ENCODE measurements at places on chromosomes 6 and 20.

DNA sequence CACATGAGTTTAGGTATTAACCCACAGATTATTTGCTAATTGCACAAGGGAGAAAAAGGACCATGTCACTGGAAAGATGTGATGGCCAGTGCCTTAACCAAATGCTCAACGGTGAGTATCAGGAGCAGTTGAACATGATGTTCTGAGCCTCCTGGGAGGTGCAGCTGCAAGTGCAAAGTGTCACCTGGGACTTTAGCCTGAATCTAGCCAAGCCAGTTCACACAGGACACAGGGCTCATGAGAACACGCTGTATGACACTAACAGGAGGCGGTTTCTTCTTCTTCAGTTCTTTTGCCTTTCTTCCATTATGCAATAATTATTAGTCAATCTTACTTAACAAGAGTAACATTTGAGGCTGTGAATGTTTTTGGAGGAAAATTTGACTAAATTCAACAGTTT lies 225.3 kb downstream of the THBS2 start:
- H3K4me3 ChIP-seq = no peak overlapping the region
- no peak overlapping the region for H3K27ac ChIP-seq
- H3K36me3 ChIP-seq = no peaks in the 10 kb centered on the region
- H3K4me1 ChIP-seq = no peaks in the 10 kb centered on the region

DNA sequence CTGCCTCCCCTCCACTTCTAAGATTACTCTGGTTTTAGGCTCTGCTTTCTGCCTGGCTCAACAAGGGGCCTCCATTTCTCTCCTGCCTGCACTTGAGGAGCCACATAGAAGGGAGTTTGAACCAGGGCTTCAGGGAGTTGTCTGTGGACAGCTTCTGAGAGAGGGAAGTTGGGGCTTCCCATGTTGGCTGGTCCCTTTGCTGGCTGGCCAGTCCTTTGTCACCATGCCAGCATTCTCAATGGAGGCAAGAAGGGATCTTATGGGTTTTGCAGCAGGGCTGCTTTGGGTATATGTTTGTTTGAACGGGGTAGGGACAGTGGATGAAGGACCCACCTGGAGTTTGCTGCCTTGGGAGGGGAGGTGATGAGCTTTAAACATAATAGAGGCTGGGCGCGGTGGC lies 124.9 kb downstream of the CARMIL1 start:
- H3K4me1 ChIP-seq = peaks cover 16% of the 10 kb centered on the region
- no peaks in the 10 kb centered on the region for H3K27me3 ChIP-seq
- peak overlapping the region; percentile 61 for H3K27ac ChIP-seq
- H3K4me3 ChIP-seq = no peak overlapping the region
- no peak for DNase-seq

DNA sequence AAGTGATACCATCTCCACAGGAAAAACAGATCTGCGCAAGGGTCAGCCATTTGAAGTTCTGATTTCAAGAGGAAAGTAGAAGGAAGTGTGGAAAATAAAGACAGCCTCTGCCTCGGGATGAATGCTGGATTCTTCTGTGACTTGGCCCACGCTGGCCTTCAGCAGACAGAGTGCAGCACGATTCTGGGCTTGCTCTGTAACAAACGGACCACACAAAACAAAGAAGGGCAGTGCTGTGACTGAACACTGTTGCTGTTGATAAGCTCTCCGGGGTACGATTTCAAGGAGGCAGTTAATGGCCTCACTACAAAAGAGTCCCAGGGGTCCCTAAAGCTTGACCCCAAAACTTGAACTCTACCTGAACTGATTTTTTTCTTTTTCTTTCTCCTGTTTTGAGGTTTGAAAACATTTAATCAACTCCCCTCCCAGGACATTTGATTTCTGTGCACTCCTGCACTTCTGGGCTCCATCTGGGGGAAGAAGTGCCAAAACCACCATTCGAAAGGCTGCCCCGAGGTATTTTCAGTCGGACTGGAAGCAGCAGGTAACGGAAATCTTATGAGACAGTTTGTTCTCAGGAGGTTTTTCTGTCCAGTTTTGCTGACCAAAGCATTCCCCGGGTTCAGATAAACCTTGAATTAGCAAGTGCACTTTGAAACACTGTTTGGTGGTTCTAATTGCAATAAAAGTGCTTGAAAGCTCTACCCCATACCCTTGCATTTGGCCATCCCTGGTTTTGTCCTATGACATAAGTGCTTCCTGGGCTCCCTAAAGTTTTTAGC lies 189.6 kb downstream of the MYLK4 start:
- no peaks in the 10 kb centered on the region for H3K36me3 ChIP-seq
- no peak for DNase-seq
- H3K27ac ChIP-seq = no peak overlapping the region
- no peaks in the 10 kb centered on the region for H3K4me1 ChIP-seq
- H3K27me3 ChIP-seq = no peaks in the 10 kb centered on the region
- H3K4me3 ChIP-seq = no peak overlapping the region

DNA sequence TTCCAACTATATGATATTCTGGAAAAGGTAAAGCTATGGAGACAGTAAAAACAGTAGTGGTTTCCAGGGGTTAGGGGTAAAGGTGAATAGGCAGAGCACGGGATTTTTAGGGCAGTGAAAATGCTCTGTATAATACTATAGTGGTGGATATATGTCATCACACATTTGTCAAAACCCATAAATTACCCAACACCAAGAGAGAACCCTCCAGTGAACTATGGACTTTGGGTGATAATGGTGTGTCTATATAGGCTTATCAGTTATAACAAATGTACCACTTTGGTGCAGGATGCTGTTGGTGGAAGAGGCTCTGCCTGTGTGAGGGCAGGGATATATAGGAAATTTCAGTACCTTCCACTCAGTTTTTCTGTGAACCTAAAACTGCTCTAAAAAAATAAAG lies 149.9 kb downstream of the GPX5 start:
- no peak overlapping the region for H3K27ac ChIP-seq
- peaks cover 10% of the 10 kb centered on the region for H3K27me3 ChIP-seq
- H3K36me3 ChIP-seq = no peaks in the 10 kb centered on the region
- H3K4me3 ChIP-seq = no peak overlapping the region

DNA sequence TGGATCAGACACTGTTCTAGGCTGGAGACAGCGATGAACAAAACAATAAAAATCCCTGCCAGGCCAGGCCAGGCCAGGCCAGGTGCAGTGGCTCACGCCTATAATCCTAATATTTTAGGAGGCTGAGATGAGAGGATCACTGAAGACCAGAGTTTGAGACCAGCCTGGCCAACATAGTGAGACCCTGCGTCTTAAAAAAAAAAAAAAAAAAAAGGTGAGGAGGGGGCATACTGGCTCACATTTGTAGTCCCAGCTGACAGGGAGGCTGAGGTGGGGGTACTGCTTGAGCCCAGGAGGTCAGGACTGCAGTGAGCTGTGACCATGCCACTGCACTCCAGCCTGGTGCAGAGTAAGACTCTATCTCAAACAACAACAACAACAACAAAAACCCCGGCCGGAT lies 4.5 kb downstream of the MUCL3 start:
- no peak for DNase-seq
- no peaks in the 10 kb centered on the region for H3K27me3 ChIP-seq
- H3K4me3 ChIP-seq = no peak overlapping the region
- H3K36me3 ChIP-seq = no peaks in the 10 kb centered on the region
- H3K27ac ChIP-seq = no peak overlapping the region

- DNase-seq = no peak
- H3K4me3 ChIP-seq = no peak overlapping the region
- no peaks in the 10 kb centered on the region for H3K27me3 ChIP-seq
- H3K27ac ChIP-seq = no peak overlapping the region
- H3K4me1 ChIP-seq = no peaks in the 10 kb centered on the region
Measured at GRCh38 chr6:53979468-53980067, 131.7 kb upstream of the MLIP start.

DNA sequence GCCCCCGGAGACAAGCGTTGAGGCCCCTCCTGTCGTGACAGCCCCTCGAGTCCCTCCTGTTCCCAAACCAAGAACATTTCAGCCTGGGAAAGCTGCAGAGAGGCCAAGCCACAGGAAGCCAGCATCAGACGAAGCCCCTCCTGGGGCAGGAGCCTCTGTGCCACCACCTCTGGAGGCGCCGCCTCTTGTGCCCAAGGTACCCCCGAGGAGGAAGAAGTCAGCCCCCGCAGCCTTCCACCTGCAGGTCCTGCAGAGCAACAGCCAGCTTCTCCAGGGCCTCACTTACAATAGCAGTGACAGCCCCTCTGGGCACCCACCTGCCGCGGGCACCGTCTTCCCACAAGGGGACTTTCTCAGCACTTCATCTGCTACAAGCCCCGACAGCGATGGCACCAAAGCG lies 72.4 kb downstream of the SERAC1 start:
- no peaks in the 10 kb centered on the region for H3K27me3 ChIP-seq
- H3K36me3 ChIP-seq = no peaks in the 10 kb centered on the region
- H3K4me3 ChIP-seq = no peak overlapping the region
- no peak for DNase-seq
- H3K4me1 ChIP-seq = no peaks in the 10 kb centered on the region
- H3K27ac ChIP-seq = no peak overlapping the region

- H3K4me1 ChIP-seq = peaks cover 4% of the 10 kb centered on the region
- H3K4me3 ChIP-seq = no peak overlapping the region
- no peaks in the 10 kb centered on the region for H3K27me3 ChIP-seq
- no peak for DNase-seq
- H3K27ac ChIP-seq = no peak overlapping the region
Measured at GRCh38 chr6:106739387-106739786, 110.0 kb downstream of the QRSL1 start.

GRCh38 chr6:139883776-139884175 lies 509.3 kb upstream of the CITED2 start:
- no peaks in the 10 kb centered on the region for H3K27me3 ChIP-seq
- H3K36me3 ChIP-seq = no peaks in the 10 kb centered on the region
- no peak overlapping the region for H3K27ac ChIP-seq
- no peak for DNase-seq
- H3K4me1 ChIP-seq = peaks cover 19% of the 10 kb centered on the region

DNA sequence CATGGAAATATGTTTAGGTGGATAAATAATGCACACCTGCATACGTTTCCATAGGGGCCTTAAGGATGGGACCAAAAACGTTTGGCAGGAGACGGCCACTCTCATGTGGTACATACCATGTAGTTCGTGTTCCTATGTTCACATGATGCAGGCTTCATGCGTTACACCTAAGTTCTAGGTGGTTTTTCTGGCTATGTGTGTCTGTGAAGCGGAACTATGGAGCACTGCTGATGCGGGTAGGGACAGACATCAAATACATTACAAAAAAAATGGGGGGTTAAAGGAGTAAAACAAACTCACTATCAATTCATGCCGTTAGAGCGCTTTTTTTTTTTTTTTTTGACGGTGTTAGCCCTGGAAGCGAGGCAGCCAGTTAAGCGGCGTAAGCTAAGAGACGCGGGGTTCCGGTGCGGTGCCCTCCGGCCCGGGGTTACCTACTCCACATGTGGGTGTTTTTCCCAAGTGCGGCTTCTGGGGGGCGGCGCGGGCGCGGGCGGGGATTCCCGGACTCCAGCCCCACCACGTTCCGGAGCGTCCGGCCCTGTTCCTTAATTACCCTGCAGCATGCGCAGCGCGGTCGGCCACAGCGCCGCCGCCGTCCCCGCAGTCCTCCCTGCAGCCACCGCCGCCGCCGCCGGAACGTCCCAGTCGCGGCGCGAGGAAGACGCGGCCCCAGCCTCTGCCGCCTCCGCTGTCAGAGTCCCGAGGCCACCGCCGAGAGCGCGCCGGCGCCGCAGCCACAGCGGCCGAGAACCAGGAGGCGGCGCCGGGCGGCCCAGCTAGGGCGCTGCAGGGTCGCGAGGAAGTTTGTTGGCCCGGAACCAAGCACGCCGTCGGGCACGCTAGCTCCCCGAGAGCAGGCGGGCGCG lies 648 bp downstream of the COL19A1 start:
- no peaks in the 10 kb centered on the region for H3K27me3 ChIP-seq
- peak overlapping the region; percentile 5 for H3K27ac ChIP-seq
- H3K36me3 ChIP-seq = no peaks in the 10 kb centered on the region
- DNase-seq = peak; percentile 61
- no peaks in the 10 kb centered on the region for H3K4me1 ChIP-seq

DNA sequence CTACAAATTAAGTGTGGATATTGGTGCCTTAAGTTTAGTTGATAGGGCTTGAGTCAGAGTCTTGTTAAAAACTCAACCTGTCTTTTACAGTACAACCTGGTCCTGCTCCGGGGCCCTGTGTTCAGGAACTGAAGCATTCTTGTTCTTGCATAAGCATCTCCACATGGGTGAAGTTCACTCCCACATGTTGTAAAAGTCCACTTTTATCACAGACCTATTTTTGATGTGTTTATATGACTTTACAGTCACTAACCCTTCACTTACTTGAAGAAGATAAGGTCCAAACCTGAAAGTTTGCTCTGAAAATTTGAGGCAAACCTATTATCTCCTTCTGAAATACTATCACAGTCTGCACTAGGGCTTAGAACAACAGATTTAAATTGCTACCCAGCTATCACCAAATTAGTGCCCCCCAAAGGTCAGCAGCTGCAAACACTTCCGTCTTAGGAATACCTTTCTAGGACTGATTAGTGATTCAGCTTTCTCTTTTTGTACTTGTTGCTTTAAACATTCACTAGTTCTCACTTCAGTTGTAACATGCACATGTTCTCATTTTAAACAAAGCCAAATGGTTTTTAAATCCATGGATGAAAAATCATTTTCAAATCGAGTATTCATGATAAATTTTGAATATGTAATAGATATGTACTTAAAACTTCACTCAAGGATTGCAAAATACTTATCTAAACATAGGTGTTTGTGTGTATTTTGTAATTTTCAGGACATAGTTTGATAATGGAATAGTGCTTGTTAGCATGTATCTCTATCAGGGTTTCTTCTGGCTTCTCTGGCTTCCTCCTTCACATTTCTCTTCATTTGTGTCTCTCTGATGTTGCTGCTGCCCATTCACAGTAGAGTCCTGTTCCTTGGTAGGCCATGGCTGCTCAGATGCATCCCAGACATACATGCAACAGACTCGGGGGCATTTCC lies 469.8 kb upstream of the SOX4 start:
- no peaks in the 10 kb centered on the region for H3K4me1 ChIP-seq
- no peaks in the 10 kb centered on the region for H3K27me3 ChIP-seq
- no peak overlapping the region for H3K4me3 ChIP-seq
- DNase-seq = no peak
- H3K27ac ChIP-seq = no peak overlapping the region

- no peaks in the 10 kb centered on the region for H3K4me1 ChIP-seq
- no peaks in the 10 kb centered on the region for H3K27me3 ChIP-seq
- H3K27ac ChIP-seq = no peak overlapping the region
Measured at GRCh38 chr6:105929626-105930025, 156.5 kb upstream of the PRDM1 start.

DNA sequence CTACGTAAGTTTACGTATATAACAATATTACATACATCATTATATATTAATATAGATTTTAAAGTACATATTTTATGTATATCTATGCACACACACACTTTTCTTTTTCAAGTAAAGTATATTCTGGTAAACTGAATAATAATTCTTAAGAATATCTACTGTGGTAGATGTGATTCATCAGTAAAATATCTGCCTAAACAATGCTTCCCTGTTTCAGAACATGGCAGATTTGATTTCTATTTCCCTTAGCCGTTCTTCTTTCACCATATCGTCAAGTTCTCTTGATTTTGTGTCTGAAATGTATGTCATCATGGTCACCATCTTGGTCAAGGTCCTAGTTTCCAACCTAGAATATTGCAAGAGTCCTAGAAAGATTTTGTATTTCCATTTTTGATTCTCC lies 195.6 kb downstream of the HDGFL1 start:
- H3K4me3 ChIP-seq = no peak overlapping the region
- no peak for DNase-seq
- no peak overlapping the region for H3K27ac ChIP-seq
- no peaks in the 10 kb centered on the region for H3K4me1 ChIP-seq
- no peaks in the 10 kb centered on the region for H3K36me3 ChIP-seq

- H3K27ac ChIP-seq = no peak overlapping the region
- no peak for DNase-seq
- H3K36me3 ChIP-seq = no peaks in the 10 kb centered on the region
Measured at GRCh38 chr20:33524261-33524660, 34.4 kb downstream of the CBFA2T2 start.

Measured in Peyer's patch (tissue), 4 donors.